ENCODE measurements at places on chromosomes 7 and 10. TPM values are rescaled to one million over a fixed set of nuclear protein-coding genes. Genes with fewer than 3 reads are reported as not detected.

- DNase-seq = no peak
Observed at GRCh38 chr7:16982640-16983350, 101.0 kb upstream of the AGR3 start.

- no peak for DNase-seq
Observed at GRCh38 chr7:315516-316265, 25.7 kb downstream of the FOXL3 start.

GRCh38 chr10:1266033-1266802, 210.0 kb downstream of the WDR37 start:
- DNase-seq = no peak

DNA sequence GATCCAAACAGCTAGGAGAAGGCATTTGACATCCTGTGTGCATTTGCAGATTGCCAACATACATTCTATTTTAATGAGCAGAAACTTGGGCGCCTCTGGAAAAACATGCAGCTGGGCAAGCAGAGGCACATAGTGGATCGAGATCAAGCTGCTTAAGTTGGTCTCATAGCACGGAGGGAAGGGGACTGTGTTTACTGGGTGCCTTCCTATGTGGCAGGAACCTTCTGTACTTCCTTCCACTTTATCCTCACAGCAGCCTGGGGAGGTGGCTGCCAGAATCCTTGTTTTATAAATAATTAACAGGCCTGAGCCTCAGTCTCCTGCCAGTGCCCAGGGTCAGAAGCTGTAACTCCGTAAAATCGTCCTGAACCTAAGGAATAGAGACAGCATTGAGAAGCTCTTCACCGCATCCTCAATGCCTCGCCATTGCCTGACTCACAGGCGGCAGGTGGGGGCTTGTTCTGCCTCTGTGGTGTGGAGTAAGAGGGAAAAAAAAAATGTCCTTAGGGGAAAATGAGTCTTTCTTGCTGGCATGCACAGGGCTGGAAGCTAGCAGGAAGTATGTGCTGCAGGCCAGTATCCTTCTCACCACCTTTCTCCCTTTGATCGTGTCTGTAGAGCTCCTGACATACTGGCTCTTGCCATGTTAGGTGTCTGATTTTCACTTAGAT, 6.2 kb downstream of the VWA2 start:
- DNase-seq = no peak

DNA sequence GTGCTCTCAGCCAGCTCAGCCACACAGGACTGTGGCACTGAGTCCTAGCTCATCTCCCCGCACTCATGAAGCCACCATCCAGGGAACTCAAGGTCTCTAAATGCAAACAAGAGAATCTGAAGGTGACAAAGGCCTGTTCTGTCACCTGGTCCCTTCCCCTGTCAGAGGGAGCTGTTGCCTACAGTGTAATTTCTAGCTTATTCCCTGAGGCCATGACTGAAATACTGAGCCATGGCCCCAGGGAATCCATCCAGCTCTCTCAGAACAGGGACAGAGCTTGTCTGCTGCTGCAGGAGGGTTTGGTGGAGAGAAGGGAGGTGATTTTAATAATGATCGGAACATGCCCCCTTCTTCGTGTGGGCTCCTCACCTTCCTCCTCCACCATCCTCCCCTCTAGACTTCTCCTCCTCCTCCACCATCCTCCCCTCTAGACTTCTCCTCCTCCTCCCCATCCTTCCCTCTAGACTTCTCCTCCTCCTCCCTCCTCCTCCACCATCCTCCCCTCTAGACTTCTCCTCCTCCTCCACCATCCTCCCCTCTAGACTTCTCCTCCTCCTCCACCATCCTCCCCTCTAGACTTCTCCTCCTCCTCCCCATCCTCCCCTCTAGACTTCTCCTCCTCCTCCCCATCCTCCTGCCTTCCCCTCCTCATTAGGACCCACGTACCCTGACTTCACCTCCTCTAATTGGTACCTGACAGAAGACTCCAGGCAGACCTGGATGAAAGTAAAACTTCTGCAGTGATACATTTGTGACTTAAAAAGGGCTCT, 338.0 kb upstream of the MKI67 start:
- DNase-seq = no peak

DNA sequence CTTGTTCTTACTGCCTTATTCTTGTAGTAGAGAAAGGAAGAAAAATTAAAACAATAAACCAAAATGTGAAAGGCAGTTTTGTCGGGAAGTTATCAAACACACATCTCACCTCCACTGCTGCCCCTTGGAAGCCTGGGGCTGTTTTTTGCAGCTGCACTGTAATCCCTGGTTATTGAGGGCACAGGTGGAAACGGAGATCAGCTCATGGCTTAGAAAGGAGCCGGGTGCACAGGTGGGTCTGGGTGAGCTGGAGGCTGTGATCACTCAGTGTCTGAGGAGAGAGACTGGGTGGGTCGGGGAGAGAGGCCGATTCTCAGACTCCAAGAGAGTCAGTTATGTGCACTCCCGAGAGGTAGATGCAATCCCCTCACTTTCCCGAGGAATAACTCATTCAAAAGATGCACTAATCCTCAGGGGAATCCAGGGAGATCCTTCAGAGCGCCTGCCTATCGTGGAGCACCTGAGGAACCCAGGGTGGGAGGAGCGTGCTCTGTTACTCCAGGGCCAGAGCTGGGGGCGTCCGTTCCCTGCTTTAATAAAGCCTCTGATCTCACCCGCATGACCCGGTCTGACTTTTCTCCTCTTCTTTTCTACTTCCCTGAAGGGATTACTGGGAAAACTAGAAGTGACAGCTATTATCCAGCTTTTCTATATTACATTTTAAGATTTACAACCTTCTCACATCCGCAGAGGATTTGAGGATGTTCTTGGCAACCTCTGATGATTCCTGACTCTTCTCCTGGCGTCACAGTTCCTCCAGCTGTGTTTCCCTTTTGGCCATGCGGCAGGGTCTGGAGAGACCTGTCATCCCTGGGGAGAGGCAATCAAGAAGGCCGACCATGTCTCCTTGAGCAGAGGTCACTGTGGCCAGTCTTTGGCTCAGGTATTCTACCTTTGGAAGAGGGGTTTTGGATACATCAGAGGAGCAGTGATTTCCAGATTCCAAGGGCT, 82.1 kb downstream of the CAMK1D start:
- DNase-seq = no peak

- no peak for DNase-seq
Observed at GRCh38 chr10:36681751-36682632, 443.4 kb upstream of the ANKRD30A start.

DNA sequence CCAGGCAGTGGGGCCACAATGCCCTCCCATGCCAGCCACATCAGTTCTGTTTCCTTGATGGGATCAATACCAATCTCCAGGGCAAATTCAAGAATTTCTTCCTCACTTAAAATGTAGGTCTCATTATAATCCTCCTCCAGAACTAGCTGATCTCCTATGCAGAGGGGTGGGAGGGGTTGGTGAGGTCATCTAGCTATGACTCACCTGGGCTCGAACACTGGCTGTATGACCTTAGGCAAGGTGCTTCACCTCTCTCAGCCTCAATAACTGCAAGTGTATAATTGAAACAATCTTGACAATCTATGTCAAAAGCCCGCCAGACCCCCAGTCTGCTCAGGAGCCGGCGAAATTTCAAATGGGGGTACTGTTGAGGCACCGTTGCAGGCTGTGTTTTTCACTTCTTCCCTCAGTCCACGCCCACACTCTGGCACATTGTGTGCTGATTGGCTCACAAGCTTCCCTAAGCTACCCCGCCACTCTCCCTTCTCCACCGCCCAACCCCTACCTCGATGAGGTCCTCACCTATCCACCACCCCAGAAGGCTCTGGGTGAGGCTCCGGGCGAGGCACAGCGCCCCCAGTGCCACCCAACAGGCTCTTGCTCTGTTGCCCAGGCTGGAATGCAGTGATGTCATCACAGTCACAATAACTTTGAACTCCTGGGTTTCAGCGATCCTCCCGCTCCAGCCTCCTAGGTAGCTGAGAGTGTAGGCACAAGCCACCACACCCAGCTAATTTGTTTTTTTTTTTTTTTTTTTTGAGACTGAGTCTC, 70.5 kb downstream of the ZNF22 start:
- no peak for DNase-seq

The PHYH gene
- 9.8 TPM for total RNA-seq

DNA sequence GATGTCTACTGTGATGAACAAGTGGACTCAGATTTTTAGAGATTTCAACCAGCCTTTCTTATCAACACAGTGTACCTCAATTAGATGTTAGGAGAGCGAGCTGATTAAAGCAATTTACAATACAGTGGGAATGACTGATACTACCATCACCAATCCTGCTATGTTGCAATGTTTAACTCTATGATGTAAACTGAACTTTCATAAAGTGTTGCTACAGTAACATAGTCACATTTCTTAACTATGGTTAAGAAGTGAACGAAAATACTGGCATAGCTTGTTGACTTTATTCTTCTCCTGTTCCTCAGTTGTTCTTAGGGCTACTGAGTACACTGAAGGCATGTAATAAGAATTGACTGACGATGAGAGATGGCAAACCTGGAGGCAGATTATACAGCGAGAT, 139.8 kb downstream of the MYOF start:
- no peak for DNase-seq

DNA sequence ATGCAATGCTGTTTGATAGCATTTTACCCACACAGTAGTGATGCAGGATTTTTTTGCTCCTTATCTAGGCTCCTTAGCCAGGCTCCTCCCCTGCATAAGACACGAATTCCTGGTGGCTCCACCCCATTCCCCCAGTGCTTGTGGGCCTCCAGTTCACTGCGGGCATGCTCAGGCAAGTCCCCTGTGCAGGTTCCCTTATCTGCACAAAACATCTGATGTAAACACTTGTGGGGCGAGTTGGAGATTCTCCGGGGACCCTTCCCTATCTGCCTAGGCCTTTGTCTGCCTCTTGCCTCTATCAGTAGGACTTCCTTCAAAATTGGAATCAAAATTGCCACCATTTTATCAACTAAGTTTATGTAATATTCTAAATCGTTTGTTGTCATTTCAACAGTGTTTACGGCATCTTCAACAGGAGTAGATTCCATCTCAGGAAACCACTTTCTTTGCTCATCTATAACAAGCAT, 5.4 kb upstream of the STK17A start:
- DNase-seq = no peak

The C10orf62 gene
- total RNA-seq = not detected

The ZNF736 gene
- 63.8 TPM for total RNA-seq

GRCh38 chr7:81767926-81768325, 1.9 kb downstream of the HGF start:
- DNase-seq = no peak

The RAB18 gene
- total RNA-seq = 109 TPM

DNA sequence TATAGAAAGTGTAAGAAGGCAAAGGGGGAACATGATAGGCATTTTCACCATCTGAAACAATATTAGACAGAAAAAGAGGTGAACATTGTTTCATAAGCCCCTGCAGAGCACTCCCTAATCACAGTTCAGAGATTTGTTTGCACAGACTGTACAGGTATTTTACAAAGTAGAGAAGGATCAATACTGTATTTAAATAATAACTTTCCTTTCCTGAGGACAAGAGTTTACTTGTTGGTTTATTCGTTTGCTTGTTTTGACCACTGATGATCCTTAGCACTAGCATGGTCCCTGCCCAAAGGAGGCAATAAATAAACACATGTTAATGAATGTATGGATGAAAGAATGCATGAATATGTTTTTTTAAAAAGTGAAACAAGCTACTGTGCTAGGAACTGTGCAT, 690.1 kb upstream of the COBL start:
- DNase-seq = no peak

DNA sequence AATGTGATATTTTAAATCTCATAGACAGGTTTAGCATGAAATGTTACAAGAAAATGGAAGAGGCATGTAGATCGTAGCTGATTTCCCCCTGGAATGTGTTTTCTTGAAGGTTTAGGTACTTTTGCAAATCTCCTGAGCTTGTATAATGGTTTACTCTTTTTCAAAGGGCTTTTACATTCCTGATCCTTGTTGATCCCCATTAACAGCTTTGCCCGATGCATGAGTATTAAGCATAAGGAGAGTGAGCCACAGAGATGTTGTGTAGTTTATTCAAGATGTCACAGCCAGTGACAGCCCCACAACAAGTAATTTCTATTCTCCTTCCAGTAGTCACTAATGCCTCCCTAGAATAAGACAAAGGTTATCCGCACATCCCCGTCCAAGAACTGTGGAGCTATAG, 103.7 kb downstream of the SKIDA1 start:
- no peak for DNase-seq

GRCh38 chr10:11551916-11552602, 59.4 kb downstream of the USP6NL start:
- DNase-seq = no peak

The PIP4K2A gene
- total RNA-seq = 41.0 TPM

DNA sequence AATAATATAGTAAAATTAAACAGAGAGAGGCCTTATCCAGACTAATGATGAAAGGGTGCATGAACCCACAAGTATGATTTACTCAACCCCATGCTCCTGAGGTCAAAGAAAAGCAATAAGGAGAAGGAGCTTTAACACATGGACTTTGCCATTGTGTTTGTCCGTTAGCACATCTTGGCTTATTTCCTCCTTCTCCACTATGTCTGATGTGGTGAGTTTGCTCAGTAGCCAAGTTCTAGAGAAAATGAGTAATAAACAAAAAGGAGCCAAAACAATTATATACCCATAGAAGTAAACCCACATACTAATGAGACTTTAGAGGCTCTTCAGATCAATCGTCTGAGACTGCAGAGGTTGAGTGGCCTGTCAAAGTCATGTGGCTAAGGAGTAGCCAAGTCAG, 26.1 kb upstream of the ADD3 start:
- DNase-seq = no peak

DNA sequence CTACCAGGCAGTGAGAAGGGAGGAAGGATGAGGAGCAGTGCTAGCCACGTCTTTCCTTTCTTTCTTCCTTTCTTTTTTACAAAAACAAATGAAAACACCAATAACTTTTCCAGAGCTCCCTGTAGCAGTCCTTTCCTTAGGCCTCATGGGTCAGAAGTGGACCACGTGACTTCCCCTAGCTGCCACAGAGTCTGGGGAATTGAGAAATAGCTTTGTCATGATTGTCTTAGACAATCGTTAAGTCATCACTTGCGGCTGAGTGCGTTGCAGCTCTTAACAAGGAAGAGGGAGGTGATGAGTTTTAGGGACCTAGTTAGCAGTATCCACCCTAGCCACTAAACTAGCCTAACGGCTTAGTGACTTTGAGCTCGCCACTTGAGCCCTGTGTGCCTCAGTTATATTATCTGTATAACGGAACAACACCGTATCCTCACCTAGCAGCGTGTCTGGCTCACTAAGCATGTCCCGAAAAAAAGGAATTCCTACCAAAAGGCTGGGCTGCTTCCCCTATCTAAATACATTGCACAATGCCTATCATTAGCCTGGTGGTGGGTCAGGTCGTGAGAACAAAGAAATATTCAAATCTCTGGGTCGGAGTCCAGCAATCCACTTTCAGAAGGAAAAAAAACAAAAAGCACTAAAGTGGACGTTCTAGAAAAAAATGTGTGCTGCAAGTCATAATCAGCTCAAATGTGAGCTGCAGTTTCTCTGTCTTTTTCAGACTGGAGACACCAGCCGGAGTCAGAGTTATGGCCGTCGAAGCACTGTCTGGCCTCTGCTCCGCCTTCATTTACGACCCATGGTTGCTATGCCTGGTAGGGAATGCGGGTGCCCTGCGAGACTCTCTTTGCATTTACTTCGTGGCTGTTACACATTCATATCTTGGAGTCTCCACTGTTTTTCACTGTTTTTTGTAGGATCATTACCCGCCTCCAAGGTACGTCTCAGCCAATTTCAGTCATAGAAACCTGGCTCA, 338.5 kb upstream of the FOXK1 start:
- DNase-seq = no peak

- peak; percentile 94 for DNase-seq
Observed at GRCh38 chr7:97872025-97872669, at the start of gene ASNS. Gene ASNS, minus strand, starts transcription at chr7:97872408. Its CDS starts 3,252 bp downstream, at chr7:97869156.
